Effector CD4-positive, alpha-beta T cell (primary cell): ENCODE measurements at places on chromosomes 11 and 22.

GRCh38 chr22:26548984-26549383 lies 36.7 kb upstream of the TFIP11 start:
- no peak for DNase-seq

DNA sequence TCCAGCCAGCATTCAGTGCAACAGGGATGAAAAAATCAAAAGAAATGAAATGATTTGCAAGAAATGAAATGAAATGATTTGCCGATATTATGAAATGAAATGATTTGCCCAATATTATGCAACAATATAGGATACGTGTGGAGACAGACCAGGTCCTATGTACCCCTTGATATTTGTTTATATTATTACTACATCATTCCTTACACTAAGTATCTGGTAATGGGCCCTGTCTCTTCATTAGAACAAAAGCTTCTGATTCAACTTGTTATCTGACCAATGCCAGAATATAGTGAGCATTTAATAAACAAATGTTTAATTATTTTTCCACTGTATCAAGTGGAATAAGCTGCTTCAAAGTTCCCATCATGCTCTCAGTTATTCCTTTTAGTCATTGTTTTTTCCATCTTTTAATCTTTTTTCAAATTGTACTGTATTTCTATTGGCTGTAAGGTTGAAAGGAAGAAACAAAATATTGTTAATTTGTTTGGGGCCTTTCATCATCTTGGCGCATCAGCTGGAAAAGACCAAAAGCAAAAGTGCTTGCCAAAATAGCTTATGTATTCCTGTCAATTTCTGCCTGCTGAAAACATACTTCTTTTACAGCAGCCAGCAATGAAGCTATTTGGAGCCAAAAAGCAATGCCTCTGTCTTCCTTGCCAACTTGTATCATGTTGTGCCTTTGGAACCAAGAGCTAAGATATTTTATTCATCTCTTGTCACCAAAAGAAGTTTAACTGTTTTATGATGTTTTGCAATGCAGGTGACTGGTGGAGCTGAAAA lies 2314.9 kb downstream of the LRRC4C start:
- no peak for DNase-seq

GRCh38 chr22:24824915-24825314 lies 18.9 kb downstream of the SGSM1 start:
- DNase-seq, result no peak

- no peak for DNase-seq
These were observed 630.2 kb downstream of the BRD1 start for GRCh38 chr22:49197505-49197904.

DNA sequence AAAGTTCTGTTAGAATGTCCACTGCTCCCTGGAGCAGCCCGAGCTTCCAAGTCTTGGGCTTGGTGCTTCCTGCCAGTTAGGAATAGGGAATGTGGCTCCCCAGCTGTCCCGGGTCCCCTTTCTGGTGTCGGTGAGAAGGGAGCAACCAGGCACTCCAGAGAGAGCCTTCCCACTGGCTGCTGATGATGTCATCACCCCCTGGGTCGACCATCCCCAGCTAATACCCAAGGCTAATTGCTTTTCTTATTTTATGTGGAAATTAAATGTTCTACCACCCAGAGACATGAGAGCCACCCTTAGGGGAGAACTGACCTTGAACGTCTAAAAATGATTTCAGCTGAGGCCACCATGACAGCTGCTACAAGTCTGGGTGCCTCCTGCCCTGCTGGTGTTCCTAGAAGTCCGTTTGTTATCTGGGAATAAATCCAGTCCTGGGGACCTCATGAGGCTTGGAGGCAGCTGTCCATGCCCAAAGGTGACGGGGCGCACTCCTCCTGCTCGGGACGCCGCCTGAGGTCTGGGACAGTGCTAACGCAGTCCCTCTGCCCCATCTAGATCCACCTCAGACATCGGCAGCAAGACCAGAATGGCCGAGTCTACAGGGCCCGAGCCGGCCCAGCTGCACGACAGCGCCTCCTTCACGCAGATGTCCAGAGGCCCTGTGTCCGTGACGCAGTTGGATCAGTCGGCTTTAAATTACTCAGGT lies 42.3 kb downstream of the C11orf91 start:
- no peak for DNase-seq

GRCh38 chr11:114087025-114087424 lies 27.5 kb downstream of the ZBTB16 start:
- no peak for DNase-seq

DNA sequence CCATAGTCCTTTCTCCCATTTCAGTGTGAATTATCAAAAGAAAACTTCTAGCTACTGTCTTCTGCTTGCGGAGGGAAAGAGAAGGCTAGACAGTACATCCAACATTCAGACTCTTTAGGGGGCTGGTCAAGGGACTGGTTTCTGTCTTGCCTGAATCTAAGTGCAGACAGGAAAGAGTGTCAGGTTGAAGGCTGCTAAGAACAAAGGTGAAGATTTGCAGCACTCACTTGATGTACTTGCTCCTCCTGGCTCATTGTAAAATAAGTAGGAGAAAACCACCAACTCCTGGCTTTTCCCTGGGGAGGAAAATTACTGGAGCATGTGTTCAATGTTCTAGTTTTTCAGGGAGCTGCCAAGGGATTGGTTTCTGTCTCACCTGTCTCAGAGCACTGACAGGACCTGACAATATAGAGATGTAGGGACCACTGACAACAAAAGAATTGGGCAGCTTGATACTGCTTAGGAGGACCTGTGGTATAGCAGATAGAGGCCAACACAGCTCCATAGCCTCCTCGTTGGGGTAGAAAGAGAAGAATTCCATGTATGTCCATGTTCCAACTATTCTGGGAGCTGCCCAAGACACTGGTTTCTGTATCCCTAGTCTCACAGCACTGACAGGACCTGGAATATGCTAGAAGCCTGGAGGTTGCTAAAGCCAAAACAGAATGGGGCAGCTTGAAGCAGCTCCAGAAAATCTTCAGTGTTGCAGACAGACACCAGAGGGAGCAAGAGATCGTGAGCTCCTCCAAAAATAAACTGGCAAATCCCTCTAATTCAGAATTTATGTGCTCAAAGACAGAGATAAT lies 39.7 kb upstream of the MMP12 start:
- DNase-seq, result no peak

- DNase-seq, result no peak
These were observed 31.9 kb upstream of the ZC3H12C start for GRCh38 chr11:110061296-110061695.

- DNase-seq, result no peak
These were observed 122.5 kb upstream of the ZC3H12C start for GRCh38 chr11:109970516-109971183.

DNA sequence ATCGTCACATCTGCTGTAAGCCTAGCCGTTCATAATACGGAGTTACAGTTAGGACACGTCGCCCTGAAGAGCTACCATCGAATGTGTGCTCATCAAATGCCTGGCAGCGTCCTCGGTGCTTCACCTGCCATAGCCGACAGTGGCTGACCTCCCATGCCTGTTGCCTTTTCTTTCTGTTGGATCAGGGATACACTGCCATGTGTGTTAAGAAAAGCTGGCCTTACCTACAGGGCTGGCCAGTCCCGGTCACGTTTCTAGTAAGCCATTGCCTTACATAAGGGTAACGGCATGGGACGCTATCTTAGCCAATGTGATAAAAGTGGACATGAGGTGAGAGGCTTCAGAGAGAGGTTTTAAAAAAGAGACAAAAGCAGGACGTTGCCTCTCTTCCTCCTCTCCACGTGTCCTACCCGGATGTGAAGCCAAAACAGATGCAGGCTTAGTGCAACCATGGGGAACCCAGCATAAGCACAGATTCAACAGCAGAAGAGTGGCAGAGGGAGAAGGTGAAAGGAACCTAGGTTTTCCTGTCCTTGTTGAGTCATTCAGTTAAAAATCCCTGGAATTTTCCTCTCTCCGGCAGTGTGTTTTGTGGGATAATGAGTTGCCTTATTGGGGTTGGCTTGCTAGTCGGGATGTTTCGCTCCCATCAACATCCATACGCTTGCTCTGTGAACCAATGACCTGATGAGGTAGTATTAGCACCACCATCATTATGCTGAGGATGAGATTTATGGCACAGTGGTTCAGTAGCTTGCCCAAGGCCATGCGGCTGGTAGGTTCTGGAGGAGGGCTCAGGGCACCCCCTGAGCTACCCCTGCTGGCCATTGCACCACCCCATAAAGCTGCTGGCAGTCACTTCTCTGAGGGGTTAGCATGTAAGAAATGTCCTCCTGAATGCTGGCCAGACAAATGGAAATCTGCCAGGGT lies 67.4 kb upstream of the B3GAT1 start:
- DNase-seq, result no peak

- DNase-seq, result no peak
These were observed 7.2 kb downstream of the ARHGEF12 start for GRCh38 chr11:120343429-120343828.

DNA sequence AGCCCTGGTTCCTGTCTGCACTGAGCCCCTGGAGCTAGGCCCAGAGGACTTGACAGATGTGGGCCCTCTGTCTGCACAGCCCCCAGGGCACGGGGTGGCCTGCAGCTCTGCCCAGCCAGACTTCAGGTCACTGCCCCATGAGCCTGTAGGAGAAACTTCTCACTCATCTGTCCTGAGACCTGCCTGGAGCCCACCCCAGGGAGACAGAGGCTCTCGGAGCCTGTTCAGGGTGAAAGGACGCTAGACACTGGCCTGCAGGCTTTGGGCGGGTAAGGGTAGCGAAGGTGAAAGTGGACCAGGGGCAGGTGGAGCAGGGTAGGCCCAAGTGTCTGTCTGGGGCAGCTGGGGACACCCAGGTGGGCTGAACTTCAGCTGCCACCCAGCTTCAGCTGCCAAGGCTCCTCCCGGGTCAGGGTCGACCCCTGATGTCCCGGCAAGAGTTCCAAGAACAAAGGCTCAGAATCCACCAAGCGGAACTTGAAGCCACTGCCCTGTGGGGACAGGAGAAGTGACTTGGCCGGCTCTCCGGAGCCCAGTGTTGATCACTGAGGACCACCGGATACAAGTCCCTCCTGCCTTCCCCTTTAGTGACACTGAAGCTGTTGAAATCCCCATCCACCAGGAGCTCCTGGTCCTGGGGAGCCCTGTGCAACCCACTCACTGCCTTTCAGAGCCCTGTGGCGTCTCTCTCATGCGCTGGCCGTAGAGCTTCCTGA lies 90.3 kb downstream of the KCNQ1 start:
- no peak for DNase-seq

GRCh38 chr11:1064167-1064566 lies 10.5 kb upstream of the MUC2 start:
- no peak for DNase-seq

GRCh38 chr11:99229544-99229943 lies 208.8 kb downstream of the CNTN5 start:
- no peak for DNase-seq

DNA sequence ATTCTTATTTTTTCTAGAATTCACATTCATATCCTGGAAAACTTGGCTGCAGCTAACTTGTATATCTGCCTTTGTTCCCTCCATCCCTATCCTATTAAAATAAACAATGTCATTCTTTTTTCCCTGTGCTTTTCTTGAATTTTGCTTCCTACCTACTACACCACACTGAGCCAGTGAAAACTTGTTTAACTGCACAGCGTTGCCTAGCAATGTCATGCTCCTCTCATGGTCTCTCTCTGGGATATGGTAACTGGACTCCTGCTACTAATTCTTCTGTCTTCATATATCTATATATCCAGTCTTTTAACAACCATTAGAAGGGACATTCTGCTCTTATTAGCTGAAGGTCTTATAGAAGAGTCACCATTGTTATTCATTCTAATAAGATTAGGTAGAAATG lies 434.4 kb downstream of the METTL15 start:
- DNase-seq, result no peak

- no peak for DNase-seq
These were observed 81.5 kb downstream of the FBLN1 start for GRCh38 chr22:45584121-45584570.
